ENCODE measurements at places on chromosomes 3 and 15.
A peak's percentile ranks its signal among the peaks of the same experiment; 100 is the strongest.

DNA sequence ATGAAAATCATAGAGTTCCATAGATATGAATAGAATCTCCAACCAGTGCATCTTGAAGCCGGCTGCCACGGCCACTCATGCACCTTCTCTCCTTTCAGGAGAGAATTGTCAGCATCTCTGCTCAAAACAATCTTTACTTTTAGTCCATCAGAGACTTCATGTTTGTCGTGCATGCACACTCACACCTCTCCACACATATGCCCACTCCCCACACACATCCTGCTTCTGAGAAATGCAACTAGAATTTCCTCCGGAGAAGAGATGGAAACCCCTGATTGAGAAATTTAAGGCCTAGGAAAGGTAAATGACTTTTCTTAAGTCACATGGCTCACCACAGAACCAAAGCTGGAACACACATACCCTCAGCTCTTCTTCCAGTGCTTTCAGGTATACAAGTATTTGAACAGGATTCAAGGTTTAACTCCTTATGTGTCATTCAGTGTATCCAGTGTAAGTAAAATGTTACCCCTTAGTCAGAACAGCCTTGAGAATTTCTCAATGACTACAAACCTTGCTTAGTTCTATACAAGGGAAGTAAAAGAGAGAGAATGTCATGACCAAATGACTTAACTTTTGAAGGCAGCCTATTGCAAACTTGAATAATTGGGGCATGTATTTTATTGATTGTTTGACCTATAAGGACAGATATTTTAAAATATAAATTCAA, 69.1 kb upstream of the TSEN2 start:
- no peak for DNase-seq

DNA sequence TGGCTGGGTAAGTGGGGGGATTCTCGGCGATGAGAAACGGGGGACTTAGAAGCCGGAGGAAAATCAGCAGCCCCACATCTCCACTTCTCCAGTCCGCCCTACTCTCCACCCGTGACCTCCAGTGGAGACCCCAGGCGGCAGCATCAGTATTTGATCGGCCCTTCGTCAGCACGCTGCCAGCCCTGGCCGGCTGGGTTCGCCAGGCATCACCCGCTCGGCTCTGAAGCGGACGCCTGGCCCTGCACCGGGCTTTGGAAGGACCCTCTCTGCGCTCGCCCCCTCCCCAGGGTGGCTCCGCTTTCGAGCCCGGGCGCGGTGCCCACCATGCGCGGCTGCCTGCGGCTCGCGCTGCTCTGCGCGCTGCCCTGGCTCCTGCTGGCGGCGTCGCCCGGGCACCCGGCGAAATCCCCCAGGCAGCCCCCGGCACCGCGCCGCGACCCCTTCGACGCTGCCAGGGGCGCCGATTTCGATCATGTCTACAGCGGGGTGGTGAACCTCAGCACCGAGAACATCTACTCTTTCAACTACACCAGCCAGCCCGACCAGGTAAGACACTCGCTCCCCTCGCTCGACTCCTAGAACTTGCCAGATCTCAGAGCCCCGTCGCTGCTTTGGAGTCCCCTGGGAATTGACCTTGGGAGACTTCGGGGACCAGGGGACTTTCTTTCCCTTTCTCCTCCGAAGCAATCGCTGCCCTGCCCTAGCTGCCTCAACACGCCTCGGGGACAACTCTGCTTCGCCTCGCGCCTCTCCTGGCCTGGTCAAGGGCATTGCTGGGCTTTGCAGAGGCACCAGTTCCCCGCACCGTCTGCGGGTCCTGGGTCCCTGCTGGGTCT, 561 bp downstream of the SIDT1 start:
- no peak for DNase-seq

DNA sequence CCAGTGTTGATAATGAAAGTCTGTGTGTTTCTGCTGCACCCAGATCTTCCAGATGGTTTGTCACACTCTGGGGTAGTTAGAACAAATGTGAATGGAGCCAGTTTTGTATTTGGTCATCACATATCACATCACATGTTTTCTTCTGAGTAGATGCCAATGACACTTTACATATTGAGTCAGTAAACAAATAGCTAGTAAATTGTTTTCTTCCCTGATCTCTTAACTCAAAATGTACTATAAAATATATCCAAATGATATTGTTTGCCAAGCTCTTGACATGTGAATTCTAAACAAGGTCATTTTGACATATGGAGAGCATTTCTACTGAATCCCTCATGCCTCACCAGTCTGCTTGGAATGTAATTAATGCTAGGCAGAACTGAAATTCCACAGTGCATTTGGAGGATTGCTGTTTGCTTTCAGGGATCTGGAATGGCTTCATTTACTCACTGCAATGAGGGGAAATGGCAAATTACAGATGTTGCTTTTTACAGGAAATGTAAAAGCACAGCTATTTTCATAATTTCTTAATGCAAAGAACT, 45.0 kb downstream of the PDHB start:
- no peak for DNase-seq

DNA sequence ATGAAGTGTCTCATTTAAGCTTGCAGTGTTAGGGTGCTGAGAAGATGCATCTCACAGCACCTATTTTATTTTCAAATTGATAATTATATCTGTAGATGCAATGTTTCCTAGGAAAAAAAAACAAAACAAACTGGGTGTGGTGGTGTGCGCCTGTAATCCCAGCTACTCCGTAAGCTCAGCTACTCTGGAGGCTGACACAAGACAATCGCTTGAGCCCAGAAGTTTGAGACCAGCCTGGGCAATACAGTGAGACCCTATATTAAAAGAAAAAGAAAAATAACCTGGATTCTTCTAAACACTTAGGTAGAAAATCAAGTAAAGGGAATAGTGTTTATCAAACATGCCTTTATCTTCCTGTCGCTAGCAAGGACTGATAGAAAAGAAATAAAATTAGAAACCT, 1.9 kb downstream of the MINDY2 start:
- DNase-seq: no peak

- no peak for DNase-seq
Measured at GRCh38 chr3:195818301-195818700, 6.6 kb upstream of the MUC4 start.

DNA sequence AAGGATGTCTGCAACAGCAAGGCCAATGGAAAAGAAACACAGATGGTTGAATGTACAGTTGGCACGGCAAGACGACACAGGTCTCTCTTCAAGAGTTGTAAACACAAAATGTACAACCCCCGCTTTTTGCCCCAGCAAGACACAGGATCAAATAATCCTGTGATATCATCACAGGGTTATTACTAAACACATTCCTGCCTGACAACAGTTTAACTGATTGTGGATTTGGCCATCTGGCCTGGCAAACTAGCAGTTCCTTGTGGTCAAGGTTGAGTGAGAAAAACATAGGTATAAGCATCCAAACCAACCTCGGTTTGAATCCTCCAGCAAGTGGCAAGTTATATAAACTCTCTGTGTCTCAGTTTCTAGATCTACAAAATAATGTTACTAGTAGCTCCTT, 23.4 kb downstream of the PARP16 start:
- no peak for DNase-seq

GRCh38 chr15:59924096-59924495, 80.0 kb upstream of the FOXB1 start:
- DNase-seq: no peak

DNA sequence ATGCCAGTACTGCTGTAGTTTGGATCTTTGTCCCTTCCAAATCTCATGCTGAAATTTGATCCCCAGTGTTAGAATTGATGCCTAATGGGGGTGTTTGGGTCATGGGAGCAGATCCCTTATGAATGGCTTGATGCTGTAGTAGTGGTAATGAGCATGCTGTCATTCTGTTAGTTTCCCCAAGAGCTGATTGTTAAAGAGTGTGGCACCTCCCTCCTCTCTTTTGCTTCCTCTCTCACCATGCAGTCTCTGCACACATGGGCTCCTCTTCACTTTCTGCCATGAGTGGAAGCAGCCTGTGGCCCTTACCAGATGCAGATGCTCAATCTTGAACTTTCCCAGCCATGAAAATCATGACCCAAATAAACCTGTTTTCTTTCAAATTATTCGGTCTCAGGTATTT, 141.3 kb upstream of the DPPA4 start:
- DNase-seq: peak; percentile 3

GRCh38 chr3:160184655-160185054, 40.6 kb upstream of the C3orf80 start:
- no peak for DNase-seq

- no peak for DNase-seq
Measured at GRCh38 chr3:53030619-53031449, 15.0 kb downstream of the SFMBT1 start.

DNA sequence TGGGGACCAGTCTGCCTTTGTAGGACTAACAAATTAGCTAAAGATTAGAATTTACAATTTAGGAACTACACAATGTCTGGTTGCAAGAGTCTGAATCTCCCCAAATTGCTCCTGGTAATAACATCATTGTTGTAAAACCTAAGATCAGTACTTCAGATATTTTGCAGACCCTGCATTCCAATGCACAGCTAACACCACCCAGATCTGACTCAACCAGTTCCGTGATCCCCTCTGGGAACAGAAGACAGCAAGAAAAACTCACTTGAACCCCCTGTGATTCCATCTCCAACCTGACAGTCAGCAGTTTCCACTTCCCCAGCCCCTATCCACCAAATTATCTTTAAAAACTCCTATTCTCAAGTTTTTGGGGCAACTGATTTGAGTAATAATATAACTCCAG, 201.9 kb upstream of the ARPP21 start:
- DNase-seq: peak; percentile 57

- DNase-seq: no peak
Measured at GRCh38 chr3:195188426-195188927, 82.5 kb downstream of the XXYLT1 start.

GRCh38 chr15:100940767-100941379, 21.7 kb downstream of the LRRK1 start:
- no peak for DNase-seq

- DNase-seq: no peak
Measured at GRCh38 chr15:68337826-68338225, 60.3 kb downstream of the FEM1B start.

DNA sequence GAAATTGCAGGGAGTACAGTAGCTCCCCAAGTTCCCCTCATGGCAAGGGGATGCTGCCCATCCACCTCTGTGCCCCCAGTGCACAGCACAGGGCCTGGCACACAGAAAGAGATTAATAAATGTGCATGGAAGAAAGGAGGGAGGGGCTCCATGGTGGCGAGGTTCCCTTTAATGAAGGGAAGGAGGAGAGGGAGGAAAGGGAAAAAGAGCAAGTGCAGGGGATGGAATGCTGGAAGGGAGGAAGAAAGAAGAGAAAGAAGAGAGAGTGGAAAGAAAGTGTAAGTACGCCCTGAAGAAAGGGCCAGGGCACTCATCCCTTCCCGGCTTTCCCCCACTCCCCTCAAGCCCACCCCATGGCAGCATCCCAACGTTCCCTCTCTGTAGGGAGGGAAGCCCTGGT, 1.5 kb upstream of the VIPR1 start:
- no peak for DNase-seq

DNA sequence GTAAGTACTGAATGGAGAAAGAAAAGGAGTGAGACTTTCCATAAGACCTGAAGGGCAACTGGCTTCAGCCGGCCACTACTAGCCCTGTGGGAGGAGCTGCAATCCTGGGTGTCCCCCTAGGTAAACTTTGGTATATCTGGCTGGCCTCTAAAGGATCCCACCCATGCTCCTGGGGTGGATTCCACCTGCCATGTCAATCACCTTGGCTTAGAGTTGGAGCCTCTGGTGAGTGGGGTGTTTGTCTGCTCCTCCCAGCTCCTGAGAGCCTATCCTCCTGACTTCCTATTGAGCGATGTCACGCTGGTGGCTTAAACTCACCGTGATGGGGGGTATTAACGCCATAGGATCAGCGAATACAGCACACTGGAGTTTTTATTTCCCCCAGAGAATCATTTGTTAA, 2.6 kb downstream of the SPTBN5 start:
- DNase-seq: peak; percentile 45

- DNase-seq: no peak
Measured at GRCh38 chr3:143535994-143536784, 312.1 kb downstream of the SLC9A9 start.

DNA sequence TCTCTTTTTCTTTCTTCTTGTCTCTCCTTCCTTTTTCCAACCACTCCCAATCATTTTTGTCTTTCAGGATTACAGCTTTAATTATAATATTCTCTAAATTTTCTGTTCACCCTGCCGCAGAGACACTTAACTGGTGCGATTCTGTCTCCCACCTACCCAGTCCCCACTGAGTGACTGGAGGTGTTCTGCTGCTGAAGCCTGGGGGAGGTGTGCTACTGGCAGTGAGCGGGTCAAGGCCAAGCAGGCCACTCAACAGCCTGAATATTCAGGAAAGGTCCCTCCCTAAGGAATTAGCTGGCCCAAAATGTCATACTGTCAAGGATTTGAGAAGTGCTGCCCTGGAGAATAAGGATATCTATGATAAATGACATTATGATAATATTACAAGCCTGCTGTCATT, 126.5 kb downstream of the GABRG3 start:
- DNase-seq: no peak

GRCh38 chr3:46484911-46485778, 12.6 kb upstream of the RTP3 start:
- peak; percentile 61 for DNase-seq

DNA sequence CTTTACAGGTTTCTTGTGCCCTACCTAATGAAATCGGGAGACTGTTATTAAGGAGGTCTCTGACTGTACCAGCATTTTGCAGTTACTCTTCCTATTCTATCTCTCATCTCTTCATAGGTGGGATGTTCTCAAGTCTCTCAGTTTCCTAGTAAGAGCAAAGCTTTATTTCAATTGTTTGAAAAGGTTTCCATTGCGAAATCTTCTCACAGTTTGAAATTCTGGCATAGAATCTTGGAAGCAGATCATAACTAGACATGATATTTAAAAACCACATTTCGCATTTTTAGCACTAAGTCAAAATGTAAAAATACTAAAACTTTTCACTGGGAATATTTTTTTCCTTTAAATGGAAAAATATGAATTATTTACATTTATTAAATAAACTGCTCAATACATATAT, 1311.4 kb downstream of the ROBO2 start:
- no peak for DNase-seq

DNA sequence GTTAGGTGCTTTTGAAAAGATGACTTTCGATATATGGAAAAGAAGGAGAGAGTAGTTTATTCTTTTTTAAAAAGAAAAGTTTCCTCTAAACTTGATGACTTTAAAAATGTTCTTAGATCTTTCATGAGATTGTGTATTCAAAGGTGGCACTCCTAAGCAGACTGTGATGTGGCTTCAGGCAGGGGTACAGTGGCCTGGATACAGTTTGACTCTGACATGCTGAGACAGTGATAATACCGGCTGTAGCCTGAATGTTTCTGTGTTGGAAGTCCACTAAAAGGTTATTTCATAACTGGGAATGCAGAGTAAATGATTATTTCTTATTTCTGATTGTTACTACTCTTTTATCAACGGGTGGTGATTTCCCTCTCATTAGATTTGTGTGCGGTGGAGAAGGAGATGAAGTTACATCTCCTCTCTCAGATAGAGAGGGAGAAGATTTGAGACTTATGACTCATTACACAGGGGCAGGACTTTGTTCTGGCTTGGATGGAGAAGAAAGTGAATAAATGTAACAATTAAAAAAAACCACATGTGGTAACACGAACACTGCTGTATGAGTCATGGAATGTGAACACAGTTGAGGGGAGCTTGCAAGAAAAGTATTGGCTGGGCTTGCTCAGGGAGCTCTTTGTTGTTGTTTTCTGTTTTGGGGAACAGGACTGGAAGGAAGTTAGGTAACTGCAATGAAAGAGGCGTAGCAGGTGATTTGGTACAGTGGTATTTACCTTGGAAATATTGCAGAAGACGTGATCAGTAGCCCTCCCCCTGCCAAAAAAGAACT, 21.6 kb downstream of the SPTSSB start:
- no peak for DNase-seq

GRCh38 chr3:190525634-190526033, 11.7 kb downstream of the IL1RAP start:
- DNase-seq: no peak
